Stimulated activated CD4-positive, alpha-beta T cell treated with anti-CD3 and anti-CD28 coated beads, Interleukin-1b, Interleukin-23, amount 100 ng/mL, for 4 hours (primary cell): ENCODE measurements at places on chromosomes 13 and 19.

DNA sequence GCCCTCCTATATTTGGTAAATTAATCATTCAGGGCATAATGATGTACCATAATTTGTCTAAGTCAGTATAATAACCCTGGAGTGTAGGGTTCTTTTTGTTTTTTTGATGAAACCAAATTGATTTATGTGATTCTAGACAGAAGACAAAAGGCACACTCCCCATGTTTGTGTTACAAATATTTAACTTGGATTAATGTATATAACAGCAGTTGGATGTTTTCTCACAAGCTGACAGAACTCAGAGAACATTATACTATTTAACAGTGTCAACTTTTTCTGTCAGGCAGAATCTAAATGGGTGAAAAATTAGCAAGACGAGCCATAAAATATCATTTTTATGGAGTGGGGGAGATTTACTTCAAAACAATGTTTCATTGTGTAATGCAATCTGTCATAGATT is 15.2 kb downstream of the CBY2 start:
- no peak for DNase-seq

DNA sequence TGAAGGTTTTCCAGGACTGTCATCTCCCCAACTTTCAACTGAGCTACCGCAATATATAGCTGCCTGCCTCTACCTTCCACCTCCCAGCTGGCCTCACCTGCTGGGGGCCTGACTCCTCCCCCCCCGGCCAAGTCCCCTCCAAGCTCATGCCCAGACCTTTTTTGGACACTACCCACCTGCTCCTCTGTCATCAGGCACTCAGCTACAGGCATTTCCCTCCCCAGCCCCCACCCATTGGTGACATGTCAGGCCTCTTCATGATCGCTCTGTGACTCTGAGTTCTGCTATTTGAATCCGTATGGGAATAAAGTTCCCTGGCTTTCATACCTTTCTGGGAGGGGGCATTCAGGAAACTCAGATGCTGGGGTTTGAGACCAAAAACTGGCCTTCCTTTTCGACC is 1.8 kb downstream of the PRKACA start:
- no peak for DNase-seq

DNA sequence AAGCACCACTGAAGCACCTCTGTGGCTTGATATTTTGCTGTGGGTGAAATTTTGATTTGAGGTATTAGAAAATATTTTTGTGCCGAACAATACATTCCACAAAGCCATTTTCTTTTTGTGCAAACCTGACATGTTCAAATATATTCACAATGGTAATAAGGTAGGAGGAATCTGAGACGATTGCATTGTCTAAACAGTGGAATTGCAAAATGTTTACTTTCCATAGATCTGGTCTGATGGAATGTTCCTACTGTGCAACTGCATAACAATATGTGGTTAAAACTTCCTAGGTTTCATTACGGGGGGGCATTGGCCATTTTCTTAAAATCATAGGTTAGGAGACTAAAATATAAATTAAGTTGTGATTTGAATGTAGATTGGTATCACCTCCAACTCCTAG is 42.7 kb upstream of the AKAP11 start:
- no peak for DNase-seq

DNA sequence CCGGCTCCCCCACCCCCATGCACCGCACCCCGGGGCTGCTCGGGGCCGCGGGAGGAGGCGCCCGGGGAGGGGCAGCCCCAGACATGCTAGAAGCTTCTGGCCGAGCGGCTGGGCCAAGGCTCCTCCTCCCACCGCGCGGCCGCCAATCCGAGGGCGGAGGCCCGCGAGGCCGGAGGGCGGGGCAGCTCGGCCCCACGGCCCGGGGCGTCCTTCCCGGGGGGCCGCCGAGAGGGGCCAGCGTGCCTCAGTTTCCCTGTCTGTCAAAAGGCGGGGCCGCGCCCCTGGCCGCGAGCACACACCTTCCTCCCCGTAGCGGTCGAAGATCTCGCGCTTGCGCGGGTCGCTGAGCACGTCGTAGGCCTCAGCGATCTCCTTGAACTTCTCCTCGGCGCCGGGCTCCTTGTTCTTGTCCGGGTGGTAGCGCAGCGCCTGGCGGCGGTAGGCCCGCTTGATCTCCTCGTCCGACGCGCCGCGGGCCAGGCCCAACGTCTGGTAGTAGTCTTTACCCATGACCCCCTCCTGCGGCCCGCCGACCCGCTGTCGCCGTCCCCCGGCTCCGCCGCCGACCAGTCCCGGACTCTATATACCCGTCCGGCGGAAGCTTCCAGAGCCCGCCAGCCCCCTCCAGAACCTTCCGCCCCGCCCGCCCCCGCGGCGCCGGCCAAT is at the start of gene DNAJB1:
Gene DNAJB1, minus strand, starts transcription at position 558 of the 666 bp plus-strand sequence. Its CDS starts 48 bp downstream, at position 510.
- peak; percentile 64 for DNase-seq

DNA sequence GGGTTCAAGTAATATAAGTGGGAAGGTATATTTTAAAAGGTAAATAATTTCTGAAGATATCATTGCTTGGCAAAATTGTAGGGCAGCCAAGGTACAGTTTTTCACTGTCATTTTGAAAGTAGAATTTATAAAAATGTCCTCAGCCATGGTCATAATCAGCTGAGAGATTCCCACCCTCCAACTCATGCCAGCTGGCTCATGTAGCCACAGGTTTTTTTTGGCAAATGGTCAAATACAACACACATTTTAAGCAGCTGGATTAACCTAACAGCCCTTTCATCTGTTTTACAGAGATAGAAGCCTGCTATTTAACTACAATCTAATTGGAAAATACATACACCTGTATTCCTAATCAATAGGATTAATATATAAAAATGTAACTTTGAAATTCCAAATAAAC is 619.2 kb upstream of the SGCG start:
- no peak for DNase-seq

- no peak for DNase-seq
Measured at GRCh38 chr13:98592362-98592732, 15.4 kb upstream of the STK24 start.

DNA sequence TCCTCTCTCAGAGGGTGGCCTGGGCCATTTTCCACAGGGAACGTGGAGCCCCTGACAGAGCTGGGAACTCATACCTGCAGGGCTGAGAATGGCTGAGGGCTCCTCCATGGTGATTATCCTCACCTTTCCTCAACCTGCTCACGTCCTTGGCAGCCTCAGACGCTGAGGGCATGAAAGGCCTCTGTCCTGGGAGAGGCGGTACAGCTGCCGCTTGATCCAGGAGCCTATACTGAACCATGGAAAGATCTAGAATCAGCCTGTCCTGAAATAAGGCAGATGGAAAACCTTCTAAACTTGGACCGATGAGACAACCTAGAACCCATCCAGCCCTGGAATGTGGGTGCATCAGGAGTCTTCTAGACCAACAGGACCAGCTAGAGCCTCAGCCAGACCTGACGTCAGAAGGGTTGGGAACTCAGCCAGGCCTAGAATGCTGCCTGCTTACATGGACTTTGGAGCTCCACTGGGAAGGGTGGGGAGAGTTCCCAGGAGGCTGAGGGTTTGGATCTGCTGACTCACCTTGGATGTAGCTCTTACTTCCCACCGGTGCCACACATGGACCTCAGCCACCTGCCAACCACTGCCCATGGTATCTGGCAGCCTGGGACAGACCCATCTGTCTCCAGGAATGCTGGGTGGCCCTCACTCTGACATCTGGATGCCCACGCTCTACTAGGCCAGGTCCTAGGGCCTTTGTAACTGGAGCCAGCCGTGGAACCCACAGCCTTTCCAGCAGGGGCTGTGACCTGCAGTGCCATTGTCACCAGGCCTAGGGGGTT is 7.5 kb downstream of the KCTD15 start:
- no peak for DNase-seq

DNA sequence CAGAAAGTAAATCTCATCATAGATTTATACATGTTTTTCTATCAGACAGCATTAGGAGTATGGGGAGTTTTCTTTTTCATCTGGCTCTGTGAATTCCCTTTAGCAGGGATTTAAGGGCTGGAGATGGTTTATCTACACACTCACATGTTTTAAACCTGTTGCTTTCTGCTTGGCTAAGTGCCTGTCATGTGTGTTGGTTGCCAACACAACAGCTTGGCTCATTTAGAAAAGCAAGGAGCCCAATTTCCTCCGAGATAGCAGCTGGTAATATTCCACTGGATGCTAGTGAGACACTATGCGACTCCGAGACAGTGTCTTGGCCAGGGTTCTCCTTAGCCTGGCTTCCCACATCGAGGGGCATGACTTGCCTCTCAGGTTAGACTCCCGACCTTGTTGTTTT is 83.3 kb downstream of the KLF5 start:
- DNase-seq: no peak

DNA sequence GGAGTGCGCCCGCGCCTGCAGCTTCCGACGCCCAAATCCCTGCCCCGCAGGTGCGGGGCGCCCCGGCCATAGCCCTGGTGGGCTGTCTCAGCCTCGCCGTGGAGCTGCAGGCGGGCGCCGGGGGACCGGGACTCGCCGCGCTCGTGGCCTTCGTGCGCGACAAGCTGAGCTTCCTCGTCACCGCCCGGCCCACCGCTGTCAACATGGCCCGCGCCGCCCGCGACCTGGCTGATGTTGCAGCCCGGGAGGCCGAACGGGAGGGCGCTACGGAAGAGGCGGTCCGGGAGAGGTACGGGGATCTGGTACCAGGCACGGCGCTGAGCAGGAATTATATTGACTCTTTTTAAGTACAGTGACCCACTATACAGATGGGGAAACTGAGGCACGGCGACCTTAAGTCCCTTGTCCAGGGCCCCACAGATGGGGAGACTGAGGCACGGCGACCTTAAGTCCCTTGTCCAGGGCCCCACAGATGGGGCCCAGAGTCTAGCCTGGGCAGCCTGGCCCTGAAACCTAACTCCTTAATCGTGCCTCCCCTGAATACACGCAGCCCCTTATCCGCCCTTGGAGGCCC is 586 bp downstream of the MRI1 start:
- DNase-seq: no peak

GRCh38 chr19:49231389-49231788 is 73.8 kb downstream of the TRPM4 start:
- no peak for DNase-seq
